ENCODE measurements at places on chromosomes 6 and 20.
A peak's percentile ranks its signal among the peaks of the same experiment; 100 is the strongest.

GRCh38 chr6:158861686-158862381 lies 42.7 kb upstream of the EZR start:
- DNase-seq: no peak

GRCh38 chr6:33277663-33278391 lies 904 bp downstream of the B3GALT4 start:
- no peak for DNase-seq

DNA sequence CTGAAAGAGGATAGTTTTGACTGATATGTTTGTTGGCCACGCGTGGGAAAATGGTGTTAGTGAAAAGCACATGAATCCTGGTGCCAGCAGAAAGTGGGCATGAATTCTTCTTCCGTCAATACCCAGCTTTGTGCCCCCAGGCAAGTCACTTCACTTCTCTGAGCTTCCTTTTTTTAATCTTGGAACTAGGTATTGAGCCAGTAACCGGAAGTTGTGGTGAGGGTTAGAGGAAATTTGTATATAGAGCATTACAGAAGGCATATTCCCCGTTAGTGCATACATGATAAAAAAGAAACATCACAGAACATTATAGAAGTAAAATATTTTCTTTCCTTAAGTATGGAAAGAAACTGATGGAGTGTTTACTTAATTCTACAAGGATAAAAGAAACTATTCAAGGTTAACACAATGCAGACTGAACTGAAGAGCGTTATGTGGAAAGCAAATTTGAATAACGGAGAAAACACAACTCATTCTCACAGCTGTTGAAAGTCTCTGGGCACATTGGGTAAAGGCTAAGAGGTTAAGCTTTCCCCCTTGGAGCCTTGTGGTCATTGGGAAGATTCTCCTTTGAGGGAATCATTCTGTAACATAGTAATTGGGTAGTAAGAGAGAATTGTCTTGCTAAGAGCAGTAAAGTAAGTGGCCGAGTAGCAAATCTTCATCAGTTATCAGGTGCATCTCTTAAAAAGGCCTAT lies 223.1 kb downstream of the BCAS1 start:
- no peak for DNase-seq

DNA sequence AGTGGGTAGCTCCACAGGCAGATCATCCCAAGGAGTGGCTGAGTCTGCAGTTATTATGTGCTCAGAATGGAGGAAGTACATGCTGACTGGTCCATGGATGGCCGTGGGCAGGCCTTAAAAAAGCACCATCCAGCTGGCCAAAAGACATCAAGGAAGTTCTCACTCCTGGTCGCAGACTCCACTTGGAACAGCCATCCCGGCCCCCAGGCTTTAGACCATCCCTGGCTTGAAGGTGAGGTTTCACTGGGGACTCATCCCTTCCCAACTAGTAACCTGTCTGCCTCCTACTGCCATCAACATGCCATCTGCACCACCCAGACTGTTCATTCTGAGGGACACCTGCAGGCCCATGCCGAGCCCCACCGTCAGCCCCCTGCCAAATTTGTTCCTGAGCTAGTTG lies 36.1 kb upstream of the OPRM1 start:
- no peak for DNase-seq

DNA sequence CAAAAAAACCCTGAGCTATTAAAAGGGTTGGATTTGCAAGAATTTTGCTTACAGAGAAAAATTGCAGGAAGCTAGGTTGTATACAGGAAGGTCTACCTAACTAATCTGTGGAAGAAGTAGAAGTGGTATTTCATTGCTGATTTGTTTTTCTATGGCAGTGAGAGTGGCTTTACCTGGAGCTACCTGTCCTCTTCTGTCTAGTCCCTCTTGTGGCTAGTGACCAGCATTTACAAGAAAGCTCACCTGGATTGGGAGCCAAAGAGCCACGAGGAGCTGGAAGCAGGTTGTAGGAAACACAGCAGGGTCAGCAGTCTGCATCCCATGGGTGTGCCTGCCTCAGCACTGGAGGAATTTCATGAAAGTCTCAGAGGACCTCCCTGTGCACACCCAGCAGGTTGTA lies 120.3 kb upstream of the RALGAPA2 start:
- DNase-seq: no peak

- DNase-seq: no peak
Measured at GRCh38 chr6:2942914-2943563, 28.3 kb downstream of the SERPINB6 start.

DNA sequence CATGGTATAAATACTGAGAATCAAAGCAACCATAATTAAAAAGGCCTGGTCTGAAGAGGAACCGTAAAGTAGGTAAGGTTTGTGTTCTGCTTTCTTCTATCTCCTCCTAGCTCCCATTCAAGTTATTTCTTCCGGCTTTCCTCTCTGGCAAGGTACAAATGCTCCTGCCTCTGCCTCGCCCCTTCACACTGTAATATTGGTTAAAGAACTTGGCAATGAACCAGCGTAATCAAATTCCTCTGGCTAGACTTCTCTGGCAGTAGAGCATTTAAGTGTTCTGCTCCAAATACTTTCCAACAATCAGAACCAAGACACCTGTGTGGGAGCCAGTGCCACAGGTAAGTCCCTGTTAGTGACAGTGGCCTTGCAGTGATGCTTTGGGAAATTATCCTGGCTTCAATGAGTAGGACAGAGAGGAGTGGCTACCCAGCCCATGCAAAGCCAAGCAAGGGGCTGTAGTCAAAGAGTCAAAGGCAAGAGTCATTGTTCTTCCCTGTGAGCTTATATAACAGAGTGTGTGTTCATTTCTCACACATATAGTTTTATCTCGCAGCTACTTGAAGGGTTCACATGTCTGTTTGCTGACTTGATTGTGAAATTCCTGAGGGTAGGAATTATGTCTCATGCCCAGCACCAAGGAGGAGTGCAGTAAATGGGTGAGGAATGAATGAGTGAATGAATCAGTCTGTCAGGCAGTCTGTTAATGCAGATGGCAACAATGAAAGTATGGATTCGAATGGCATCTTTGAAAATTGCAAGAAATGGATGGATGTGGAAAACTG lies 329.3 kb downstream of the NRN1 start:
- DNase-seq: peak; percentile 42

DNA sequence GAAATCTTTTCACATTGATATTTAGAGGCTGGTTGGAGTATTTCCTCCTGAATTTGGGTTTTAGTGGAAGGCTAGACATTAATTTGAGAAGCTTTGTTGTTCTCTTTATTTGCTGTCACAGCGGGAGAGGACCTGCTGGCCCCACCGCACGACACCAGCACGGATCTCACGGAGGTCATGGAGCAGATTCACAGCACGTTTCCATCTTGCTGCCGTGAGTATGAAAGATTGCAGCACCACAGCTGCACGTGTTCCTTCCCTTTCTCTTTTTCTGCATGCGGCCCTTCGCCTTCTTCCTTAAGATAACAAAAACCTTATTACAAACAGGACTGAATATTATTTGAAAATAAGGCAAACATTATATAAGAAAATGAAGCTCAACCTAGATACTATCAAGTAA lies 555.5 kb downstream of the UTRN start:
- DNase-seq: no peak

DNA sequence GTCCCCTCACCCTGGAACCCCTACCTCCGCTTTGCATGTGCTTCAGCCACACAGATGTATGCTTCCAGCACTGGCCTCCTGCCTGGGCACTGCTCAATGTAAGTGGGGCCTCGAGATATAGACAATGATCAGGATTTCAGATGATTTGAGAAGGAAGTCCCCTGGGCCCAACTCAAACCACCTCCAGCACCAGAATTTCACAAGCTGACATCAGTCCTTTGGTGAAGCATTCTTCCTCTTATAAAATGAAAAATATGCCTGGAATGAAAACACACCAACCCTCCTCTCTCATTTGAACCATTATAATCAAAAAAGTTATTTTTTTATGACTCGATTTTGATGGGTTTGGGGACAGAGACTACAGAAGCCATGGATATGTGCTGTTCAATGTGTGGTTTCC lies 48.5 kb downstream of the BTBD3 start:
- no peak for DNase-seq

DNA sequence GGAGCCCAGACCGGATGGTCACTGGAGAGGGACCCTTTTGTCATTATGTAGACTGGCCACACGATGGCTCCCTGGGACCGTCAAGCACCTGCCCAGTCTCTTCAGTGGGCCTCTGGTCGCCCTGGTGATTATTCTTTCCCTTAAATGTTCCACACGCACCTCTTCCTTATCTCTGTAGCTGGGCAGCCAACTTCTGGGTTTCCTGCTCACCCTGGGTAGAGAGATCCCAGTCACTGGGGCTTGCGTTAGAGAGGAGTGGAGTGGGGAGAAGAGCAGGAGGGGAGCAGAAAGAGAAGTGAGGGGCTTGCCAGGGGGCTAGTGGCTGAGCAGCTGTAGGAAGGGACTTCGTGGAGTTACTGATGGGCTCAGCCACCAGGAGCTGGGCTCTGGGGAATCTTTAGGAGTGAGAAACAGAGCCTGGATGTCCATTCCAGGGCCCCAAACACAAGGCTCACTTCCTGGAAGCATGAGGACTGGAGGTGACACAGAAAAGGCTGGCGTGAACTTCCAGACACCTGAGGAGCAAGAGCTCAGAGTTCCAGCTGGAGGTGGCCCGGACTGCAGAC lies 150.1 kb downstream of the DHX35 start:
- peak; percentile 64 for DNase-seq

DNA sequence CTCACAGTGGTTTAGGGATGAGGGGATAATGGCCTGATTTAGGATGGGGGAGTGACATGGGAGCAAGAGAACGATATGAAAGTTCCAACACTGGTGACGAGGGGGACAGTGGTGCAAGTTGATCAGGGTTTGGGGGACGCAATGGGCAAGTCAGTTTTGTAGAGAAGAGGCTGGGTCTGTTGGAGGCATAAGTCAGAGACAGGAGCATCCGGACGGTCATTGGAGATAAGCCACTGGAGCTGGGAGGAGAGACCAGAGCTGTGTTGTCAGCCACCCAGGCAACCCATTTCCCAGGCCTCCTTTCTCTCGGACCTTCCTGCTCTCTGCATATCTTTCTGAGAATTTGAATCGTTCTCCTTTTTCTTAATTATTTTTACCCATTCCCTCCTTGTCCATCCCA lies 9.5 kb downstream of the DNPH1 start:
- DNase-seq: no peak

GRCh38 chr6:72553531-72554511 lies 68.0 kb upstream of the KCNQ5 start:
- DNase-seq: peak; percentile 85

GRCh38 chr6:87237804-87238203 lies 82.4 kb downstream of the ZNF292 start:
- DNase-seq: peak; percentile 15

DNA sequence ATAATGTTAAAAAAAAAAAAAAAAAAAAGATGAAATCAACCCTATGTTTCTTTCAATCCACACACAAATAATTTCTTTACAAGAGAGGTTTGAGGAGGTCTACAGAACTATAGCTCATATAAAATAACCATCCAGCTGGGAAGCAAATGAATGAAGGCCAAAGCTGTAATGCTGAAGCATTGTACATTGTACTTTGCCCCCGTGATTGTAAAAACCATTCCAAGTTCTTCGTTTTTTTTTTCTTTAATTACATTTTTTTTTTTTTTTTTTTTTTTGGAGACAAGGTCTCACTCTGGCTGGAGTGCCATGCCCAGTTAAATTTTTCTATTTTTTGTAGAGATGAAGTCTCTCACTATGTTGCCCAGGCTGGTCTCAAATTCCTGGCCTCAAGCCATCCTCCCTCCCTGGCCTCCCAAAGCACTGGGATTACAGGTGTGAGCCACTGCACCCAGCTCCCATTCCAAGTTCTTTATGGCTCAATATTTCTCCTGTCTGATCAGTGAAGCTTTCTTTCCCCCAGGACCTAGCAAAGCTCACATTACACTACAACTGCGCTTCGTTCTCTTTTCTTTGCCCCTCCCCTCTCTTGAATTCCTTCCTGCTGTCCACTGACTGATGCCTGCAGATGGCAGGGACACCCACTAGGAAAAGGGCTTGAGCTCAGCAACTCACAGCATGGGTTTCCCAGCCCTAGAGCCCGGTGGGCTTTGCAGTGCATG lies 53.0 kb upstream of the NOP56 start:
- DNase-seq: no peak

GRCh38 chr20:35329435-35330139 lies 37.4 kb upstream of the FAM83C start:
- DNase-seq: no peak

GRCh38 chr6:13242590-13242989 lies 85.7 kb downstream of the TBC1D7 start:
- DNase-seq: no peak

GRCh38 chr6:165186441-165187205 lies 122.8 kb downstream of the C6orf118 start:
- DNase-seq: no peak

- no peak for DNase-seq
Measured at GRCh38 chr6:17959302-17959701, 28.1 kb downstream of the KIF13A start.

- no peak for DNase-seq
Measured at GRCh38 chr6:106256201-106256968, 69.2 kb downstream of the ATG5 start.

DNA sequence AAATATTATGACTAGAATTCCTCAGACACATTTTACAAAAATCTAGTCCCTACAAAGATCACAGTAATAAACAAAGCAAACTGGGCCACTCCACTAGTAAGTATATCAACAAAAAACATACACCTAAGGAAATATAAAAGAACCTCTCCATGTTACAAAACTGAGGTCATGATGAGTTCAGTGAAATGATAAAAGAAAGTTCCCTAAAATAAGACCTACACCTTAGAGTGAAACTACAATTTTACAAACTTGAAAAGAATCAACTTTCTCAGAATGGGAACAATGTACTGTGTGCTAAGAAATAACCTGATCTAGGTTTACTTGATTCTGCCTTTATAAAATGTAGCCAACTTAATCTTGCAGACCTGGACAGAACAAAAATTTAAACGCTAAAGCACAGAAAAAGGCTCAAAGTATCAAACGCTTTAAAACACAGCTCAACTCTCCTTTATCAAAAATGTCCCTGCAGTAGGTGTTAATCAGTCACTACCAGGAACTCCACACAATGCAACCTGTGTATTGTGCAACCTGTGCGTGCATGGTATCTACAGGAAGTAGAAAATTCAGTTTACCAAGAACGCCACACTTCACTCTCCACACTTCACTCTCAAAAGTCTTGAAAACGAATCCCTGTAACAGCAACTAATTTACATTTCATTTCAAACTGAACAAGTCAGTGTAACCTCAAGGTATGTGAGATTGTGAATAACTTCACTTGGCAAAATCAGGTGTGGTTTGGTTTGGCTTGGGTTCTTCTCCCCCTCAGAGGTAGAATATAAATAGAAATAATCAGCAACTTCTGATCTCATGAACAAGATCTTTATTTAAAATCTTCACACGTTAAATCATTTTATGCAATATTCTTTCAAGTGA lies 1.8 kb downstream of the RALGAPA2 start:
- peak; percentile 79 for DNase-seq

DNA sequence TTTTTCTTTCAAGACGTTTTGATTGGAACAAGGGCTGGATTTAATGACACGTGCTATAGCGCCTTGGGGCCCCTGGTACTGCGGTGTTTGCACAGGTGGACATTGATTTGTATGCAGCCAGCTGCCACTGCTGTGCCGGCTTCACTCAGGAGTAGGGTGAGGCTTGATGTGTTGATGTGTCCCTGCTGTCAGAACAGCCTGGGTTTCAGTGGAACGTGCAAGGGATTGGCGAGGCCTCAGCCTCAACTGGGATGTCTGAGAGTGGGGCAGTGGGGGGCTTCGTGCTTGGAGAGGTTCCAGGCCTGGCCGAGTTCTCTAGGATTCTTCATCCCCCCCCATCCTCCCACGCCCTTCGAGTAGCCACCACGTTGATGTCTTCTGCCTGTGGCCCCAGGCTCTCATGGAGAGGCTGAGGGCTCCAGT lies 23.0 kb downstream of the PYGB start:
- no peak for DNase-seq
